Left forelimb (tissue), 1 donor: ENCODE measurements at places on chromosomes 7 and 10.

- DNase-seq, result no peak
Measured at GRCh38 chr10:36033808-36034207, 391.7 kb upstream of the FZD8 start.

- DNase-seq, result no peak
Measured at GRCh38 chr7:139043823-139044812, 8.3 kb upstream of the ZC3HAV1L start.

DNA sequence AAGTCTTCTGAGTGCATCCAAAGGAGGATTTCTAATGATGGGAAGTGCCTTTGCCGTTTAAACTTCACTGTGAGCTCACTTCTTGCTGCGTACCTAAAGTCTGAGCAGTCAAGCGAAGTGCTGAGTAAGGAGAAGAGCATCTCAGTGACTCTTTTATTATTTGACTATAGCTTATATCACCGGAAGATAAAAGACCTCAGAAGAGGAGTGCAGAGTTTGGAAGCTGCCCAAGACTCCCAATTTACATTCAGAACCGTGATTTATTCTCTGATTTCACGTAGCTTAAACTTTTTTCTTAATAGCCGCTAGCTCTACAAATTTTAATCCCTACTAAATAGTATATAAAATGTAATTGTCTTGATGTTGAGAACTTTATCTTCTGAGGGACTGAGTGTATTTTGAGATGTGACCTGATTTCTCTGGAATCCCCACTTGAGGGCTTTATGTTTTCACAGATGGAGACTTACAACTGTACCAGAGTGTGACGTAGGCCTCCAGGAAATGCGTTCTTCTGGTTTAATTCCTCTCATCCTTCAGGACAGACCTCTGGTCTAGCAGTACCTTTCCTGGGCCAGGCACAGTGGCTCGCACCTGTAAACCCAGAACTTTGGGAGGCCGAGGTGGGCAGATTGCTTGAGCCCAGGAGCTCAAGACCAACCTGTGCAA, 51.1 kb downstream of the CAMK1D start:
- DNase-seq, result no peak

DNA sequence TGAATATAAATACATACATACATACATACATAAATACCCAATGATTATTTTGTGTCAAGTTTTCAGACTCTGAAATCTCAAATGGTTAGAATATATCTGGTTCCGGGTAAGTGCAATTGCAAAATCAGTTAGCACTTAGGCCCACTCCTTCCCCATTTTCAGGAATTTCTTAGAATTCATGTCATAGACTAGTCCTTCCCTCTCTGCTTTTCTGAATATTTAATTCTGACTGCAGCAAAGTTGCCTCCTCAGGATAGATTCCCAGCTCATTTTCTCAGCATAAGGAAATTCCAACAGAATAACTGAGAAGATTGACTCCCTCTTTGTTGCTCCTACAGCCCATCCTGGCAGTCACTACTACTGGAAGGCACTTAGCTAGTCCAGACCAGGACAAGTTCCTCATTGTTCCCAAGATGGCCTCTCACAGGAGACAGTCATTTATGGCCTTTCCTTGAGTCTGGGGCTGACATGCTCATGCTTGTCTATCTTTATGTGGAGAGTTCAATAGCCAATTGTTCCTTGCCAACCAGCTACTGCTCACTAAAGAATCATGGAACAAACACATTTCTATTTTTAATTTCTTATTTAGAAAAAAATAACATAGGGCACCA, 142.9 kb upstream of the ITGB1 start:
- no peak for DNase-seq

- DNase-seq, result no peak
Measured at GRCh38 chr7:21504021-21504420, 38.8 kb upstream of the DNAH11 start.
